K562 (cell line): ENCODE measurements at places on chromosomes 16 and 17.

- DNase-seq = no peak
Observed at GRCh38 chr17:76702941-76703637, 7.7 kb downstream of the MXRA7 start.

- DNase-seq = no peak
Observed at GRCh38 chr17:56929362-56929969, 15.6 kb upstream of the TRIM25 start.

DNA sequence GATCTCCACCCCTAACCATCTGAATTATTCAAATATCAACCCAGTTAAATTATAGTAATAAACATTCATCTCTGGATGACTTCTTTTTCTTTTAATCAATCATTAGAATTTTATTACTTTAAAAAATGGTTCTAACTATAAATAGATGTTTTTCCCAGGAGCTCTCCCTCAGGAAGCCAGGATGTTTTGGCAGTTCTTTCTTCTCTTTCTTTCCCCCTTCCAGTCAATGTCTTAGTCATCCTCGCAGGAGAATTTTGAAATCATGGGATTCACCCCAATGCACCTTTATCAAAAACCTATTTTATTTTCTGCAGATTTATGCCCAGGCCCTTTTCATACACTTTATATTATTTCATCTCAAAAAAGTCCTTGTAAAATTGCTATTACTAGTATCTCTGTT lies 711.6 kb downstream of the CDH11 start:
- DNase-seq = no peak

DNA sequence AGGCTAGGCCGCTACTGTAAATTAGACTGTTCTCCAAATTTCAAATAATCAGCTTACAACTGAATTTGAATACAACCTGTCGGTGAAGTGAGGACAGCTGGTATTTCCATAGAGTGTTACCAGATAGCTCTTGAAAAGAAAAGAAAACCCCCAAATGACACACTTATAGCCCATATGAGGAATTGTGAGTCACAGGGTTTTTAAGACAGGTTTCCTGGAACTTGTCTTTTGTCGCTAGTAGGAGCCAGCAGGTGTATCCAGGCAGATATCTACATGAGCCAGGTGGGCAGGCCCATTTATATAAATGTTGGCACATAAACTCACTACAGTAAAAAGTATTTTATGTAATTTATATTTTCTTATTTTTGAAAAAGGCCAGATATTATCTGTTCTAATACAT lies 24.0 kb downstream of the TNRC6A start:
- DNase-seq = no peak

GRCh38 chr16:8611886-8612600 lies 9.5 kb upstream of the METTL22 start:
- DNase-seq = no peak

DNA sequence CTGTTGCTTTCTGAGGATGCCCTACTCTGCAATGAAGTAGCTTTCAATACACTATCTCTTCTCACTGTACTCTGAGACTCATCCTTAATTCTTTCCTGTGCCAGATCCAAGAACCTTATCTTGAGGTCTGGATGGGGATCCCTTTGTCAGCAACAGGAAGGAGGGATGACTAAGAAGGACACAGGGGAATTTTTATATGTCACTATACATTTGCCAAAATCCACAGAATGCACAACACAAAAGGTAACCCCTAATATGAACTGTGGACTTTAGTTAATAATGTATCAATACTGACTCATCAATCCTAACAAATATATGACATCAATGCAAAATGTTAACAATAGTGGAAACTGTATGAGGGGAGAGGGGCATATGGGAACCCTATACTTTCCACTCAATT lies 4.7 kb upstream of the RBBP6 start:
- DNase-seq = no peak

GRCh38 chr17:82019690-82020571 lies 2.7 kb downstream of the CENPX start:
- DNase-seq = peak; percentile 66

GRCh38 chr17:49748223-49748622 lies 15.7 kb downstream of the FAM117A start:
- no peak for DNase-seq

- DNase-seq = no peak
Observed at GRCh38 chr17:921161-921560, 58.4 kb downstream of the NXN start.

GRCh38 chr17:61238455-61238933 lies 161.1 kb upstream of the TBX2 start:
- no peak for DNase-seq

DNA sequence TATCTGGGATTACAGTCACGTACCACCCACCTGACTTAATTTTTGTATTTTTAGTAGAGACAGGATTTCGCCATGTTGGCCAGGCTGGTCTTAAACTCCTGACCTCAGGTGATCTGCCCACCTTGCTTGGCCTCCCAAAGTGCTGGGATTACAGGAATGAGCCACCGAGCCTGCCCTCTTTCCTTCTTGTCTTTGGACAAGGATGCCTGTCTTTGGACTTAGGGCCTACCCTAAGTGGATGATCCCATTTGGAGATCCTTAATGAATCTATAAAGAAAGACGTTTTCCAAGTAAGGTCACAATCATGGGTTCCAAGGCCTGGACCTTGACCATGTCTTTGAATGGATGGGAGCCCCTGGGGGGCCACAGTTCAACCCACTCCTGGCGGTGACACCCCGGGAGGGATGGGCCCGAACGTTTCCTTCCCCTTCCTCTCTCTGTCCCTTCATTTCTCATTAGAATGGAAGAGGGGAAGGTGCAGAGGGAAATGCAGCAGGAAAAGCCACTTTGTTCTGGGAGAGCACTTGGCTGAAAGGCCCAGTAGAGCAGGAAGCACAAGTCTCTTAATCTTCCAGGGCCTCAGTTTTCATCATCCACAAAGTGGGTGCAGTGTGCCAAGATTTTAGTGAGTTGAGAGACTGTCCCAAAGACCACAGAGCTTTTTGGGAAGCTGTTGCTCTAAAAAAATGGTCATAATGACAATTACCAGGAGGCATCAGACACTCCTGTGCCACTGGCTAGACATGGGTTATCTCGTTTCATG lies 353.3 kb downstream of the SEC14L1 start:
- no peak for DNase-seq

DNA sequence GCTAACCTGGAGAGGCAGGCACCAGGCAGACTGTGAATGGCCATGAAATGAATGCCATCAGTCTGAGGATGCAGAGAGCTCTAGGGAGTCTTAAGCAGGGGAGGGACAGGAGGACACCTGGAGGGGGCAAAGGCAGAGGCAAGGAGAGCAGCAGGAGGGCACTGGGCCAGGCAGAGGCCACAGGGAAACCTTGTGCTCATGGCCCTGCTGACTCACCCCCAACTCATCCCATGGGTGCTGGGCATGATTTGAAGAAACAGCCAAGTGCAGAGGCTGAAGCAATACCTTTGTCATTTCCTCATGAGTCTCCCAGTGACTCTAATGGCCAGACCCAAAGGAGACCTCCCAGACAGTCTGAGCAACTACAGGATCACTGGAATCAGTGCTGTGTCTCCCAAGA lies 141.4 kb downstream of the TMEM132E start:
- no peak for DNase-seq

DNA sequence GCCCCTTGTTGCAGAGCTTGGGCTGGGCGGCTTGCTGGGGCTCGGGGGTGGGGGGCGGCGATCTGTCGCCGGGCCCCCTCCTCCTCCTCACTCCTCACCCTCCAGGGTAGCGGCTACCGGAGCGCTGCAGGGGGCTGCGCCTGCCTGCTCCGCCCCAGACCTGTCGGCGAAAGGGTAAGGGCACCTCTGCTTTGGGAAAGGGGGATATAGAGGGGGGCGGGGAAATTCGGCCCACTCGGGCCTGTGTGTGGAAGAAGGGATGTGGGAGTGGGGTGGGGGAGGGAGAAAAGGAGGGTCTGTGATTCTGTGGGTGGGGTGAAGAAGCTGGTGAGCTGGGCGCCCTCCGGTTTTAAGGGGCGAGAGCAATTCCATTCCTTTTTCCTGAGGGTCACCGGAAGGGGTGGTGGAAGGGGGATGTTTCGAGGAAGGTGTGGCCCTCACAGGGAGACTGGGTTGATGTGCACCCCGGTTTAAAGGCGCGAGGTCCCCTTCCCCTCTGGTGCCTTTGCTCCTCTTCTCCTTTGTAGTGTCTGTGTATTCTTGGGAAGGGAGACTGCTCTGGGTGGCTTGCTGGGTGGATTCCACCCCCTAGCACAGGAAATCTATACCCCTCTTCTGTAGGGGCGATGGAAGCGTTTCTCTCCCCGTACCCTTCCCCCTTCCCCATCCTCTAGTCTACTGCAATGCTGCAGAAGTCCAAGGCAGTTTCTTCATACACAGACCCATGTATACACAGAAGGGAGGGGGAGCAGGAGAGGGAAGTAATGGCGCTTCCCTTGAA lies 878 bp downstream of the TAOK1 start:
- DNase-seq = peak; percentile 37

- DNase-seq = no peak
Observed at GRCh38 chr17:77485089-77485833, 344.5 kb downstream of the SEC14L1 start.

DNA sequence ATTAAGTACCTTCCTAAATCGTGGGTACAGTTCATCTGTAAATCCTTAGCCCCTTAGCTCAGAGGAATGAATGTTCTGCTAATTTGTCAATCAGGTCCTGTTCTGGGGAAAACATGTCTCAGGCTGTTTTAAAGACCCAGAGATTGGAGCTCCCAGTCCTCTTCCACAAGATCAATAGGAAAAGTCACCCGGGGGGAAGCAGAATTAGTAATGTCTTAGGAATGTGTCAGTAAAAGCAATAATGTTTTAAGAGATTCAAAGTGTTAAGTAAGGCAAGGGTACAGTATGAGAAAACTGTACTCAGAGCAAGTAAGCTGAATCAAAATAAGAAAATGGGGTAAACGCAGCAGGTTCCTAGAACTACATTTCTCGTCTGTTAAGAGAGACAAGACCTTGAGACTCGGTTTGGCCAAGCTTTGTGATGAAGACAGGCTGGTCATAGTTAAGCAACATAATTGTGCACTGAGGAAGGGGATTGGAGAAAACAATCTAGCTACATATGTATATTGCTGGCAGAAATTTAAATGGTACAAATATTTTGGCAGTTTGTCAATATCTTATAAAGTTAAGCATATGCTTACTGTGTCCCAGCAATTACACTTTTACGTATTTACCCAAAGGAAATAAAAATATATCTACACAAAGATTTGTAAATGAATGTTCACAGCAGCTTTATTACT lies 192.9 kb upstream of the C17orf78 start:
- DNase-seq = no peak

DNA sequence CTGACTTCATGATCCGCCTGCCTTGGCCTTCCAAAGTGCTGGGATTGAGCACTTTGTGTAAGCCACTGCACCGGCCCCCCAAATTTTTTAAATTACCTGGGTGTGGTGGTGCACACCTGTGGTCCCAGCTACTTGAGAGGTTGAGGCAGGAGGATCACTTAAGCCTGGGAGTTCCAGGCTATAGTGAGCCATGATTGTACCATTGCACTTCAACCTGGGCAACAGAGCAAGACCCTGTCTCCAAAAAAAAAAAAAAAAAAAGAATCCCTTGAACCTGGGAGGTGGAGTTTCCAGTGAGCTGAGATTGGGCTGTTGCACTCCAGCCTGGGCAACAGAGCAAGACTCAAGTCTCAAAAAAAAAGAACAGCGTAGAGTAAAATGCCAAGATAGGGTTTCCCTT lies 15.2 kb downstream of the ZNF276 start:
- DNase-seq = no peak

- peak; percentile 82 for DNase-seq
Observed at GRCh38 chr16:57694725-57695679, at the start of gene DRC7. TSS of gene DRC7 (plus strand) at chr16:57694806. CDS start at chr16:57697950, 3,144 bp downstream.

DNA sequence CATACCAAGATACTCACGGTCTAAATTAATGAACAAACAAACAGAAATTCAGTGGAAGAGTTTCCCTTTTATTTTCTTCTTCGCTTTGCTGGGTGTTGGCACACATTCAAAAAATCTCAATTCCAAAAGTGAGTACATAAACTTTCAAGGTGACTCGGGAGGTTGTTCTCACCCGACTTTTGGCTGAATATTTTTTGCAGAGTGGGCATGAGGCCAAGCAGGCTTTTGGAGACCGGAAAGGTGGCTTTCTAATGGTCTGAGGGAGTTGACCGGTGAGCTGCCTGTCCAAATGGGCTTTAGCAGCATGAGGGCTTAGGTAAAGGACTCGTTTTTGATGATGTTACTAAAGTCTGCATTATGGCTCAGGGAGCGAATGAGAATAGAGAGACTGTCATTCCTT lies 318.7 kb downstream of the CPPED1 start:
- no peak for DNase-seq

DNA sequence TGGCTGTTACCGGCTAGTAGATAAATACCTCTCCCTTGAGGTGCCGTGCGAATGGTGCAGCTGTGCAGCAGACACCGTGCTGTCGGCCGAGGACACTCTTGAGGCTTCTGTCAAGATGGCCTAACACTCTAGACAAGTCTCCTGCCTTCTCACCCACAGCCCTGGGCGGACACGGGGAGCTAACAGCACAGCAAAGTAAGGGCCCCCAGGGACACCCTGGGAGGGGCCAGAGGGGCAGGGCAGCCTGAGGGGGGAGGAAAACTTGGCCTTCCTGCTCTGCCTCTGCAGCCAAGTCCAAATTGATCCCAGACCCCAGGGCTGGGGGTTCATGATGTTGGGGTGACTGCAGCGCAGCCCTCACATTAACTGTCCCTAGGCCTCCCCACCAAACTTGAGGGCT lies 210.2 kb downstream of the RPTOR start:
- no peak for DNase-seq

GRCh38 chr17:75238020-75238580 lies 23.3 kb downstream of the GGA3 start:
- DNase-seq = no peak

DNA sequence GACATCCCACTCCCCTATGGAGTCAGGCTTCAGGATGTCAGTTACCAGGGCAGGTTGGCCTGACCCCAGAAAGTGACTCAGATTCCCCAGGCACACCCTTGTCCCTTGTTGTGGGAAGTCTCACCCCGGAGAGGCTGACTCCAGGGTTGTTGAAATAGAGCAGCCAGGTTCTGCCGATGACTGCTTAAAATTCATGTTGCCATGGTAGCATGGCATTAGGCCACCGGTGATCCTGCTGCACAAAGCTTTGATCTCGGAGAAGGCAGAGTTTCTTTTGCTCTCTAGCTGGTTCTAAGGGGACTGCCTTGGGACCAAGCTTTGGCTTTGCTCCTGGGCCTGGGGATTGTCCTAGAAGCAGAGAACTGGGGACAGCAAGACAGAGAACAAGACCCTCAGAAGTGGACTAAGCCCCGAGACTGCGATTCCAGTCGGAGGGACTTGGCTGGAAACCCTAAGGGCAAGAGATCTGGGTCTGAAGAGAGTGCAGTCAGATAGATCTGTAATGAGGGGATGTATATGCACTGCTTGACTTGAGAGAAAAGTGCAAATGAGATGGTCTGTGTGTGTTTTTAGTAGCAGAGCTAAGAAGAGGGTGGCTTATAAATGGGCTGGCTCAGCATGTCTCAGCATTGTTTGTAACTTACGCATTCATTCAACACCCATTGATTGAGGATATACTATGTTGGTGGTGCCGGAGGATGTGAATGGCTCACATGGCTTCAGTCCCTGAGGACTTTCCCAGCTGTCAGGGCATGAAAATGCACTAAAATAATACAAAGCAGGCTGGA lies 106.9 kb downstream of the RGS9 start:
- DNase-seq = no peak
